ENCODE measurements at places on chromosomes 7 and 10. TPM values are rescaled to one million over a fixed set of nuclear protein-coding genes. Genes with fewer than 3 reads are reported as not detected.

The KIF11 gene
- total RNA-seq, result 2.2 TPM

The ECD gene
- total RNA-seq, result 22.9 TPM

The EBLN1 gene
- not detected for total RNA-seq

The NRAP gene
- not detected for total RNA-seq

The NRP1 gene
- total RNA-seq, result 165 TPM

The ITPRID1 gene
- not detected for total RNA-seq

The LEP gene
- total RNA-seq, result not detected

The CC2D2B gene
- total RNA-seq, result not detected

The CRTAC1 gene
- 0.65 TPM for total RNA-seq

Data from mesangial cell (primary cell).